ENCODE measurements at places on chromosomes 4 and X. TPM values are rescaled to one million over a fixed set of nuclear protein-coding genes. Genes with fewer than 3 reads are reported as not detected.
A peak's percentile ranks its signal among the peaks of the same experiment; 100 is the strongest.

Gene XPNPEP2
- 0.96 TPM for total RNA-seq

DNA sequence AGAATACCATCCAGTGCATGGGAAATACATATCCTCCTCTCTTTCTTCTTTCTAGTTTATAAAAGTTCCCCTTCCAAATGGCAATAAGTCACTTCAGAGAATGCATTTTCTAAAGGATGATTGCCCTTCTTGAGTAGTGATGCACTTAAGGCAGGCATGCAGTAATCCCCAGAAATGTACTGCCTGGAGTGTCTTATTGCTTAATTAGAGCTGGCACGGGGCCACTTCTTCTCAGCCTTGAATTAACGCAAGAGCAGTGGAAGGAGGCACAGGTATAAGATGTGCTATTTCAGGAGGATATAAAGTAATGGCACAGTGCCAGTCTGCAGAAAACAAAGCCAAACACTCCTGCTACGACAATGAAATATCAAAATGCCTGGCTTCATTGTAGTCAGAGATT lies 371.4 kb upstream of the FAM241A start:
- H3K4me1 ChIP-seq, result no peaks in the 10 kb centered on the region
- H3K4me3 ChIP-seq, result no peak overlapping the region
- no peaks in the 10 kb centered on the region for H3K27me3 ChIP-seq
- no peak overlapping the region for H3K27ac ChIP-seq
- H3K36me3 ChIP-seq, result no peaks in the 10 kb centered on the region

DNA sequence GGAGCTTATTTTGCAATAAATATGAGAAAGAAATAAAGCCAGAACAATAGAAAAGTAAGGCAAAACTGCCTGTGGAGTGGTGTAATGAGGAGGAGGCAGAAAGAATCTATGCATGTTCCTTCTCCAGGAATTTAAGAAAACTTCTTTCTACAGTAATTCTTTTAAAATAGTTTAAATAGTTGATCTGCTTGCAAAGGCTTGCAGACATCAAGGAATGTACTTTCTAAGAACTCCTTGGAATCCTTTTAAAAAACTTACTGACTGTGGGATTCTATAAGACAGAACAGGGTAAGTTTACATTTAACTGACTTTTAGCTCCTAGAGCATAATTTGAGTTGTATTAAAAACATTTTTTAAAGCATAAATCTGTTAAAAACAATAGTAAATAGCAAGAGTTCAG lies 63.2 kb upstream of the ALB start:
- no peak overlapping the region for H3K27ac ChIP-seq
- no peaks in the 10 kb centered on the region for H3K27me3 ChIP-seq
- H3K4me3 ChIP-seq, result no peak overlapping the region
- H3K36me3 ChIP-seq, result no peaks in the 10 kb centered on the region

DNA sequence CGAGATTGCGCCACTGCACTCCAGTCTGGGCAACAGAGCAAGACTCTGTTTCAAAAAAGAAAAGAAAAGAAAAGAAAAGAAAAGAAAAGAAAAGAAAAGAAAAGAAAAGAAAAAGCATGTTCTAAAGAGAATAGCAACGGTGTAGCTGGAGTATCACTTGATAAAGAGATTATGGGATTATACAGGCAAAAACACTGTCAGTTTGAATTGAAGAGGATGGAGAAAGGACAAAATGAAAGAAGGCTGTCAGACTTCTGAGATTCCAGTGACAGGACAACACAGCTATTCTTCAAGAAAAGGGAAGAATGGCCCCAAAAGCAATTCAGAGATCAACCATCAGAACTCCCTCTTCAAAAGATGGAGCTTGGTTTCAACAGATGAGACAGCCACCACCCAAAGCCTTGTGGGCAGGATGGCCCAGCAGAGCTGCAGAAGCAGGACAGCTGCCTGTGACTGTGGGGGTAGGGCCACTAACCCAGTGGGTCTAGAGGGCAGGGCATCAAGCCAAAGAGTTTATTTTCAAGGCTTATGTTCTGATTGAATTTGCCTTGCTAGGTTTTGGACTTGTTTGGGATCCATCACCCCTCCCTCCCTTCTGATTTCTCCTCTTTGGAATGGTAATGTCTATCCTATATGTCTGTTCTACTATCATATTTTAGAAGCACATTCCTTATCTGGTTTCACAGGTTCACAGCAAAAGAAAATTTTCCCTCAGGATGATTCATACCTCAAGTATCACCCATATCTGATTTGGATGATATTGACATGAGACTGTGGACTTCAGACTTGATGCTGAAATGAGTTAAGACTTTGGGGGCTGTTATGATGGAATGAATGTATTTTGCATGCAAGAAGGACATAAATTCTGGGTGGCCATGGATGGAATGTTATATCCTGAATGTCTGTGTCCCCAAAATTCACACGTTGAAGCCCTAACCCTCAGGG lies 17.5 kb downstream of the RFC1 start:
- no peak for DNase-seq
- H3K27me3 ChIP-seq, result no peaks in the 10 kb centered on the region
- H3K4me3 ChIP-seq, result no peak overlapping the region

DNA sequence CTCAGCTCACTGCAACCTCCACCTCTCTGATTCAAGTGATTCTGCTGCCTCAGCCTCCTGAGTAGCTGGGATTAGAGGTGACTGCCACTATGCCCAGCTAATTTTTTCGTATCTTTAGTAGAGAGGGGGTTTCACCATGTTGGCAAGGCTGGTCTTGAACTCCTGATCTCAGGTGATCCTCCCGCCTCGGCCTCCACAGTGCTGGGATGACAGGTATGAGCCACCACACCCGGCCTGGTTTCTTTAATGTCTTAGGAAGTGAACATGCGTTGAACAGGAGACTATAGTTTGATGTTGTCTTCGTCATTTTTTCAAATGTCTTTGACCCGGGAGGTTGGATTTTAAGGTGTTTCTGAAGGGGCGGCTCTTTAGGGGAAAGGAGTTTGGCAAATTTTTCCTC lies 91.0 kb downstream of the DHRSX start:
- H3K27ac ChIP-seq, result no peak overlapping the region
- no peak for DNase-seq
- no peaks in the 10 kb centered on the region for H3K27me3 ChIP-seq
- peaks cover 4% of the 10 kb centered on the region for H3K36me3 ChIP-seq
- no peak overlapping the region for H3K4me3 ChIP-seq

- no peak overlapping the region for H3K4me3 ChIP-seq
- DNase-seq, result no peak
- H3K27me3 ChIP-seq, result peaks cover 8% of the 10 kb centered on the region
Observed at GRCh38 chr4:61198686-61199085, 1.4 kb upstream of the ADGRL3 start.

Gene TMEM255A
- 1.4 TPM for total RNA-seq

Gene SOX3
- total RNA-seq, result not detected

Gene DKK2
- total RNA-seq, result not detected

- no peaks in the 10 kb centered on the region for H3K27me3 ChIP-seq
- no peaks in the 10 kb centered on the region for H3K36me3 ChIP-seq
- H3K4me1 ChIP-seq, result no peaks in the 10 kb centered on the region
- no peak overlapping the region for H3K4me3 ChIP-seq
- no peak overlapping the region for H3K27ac ChIP-seq
- DNase-seq, result no peak
Observed at GRCh38 chr4:74632634-74633033, 161.7 kb downstream of the BTC start.

Gene SPIN2A
- 0.43 TPM for total RNA-seq

DNA sequence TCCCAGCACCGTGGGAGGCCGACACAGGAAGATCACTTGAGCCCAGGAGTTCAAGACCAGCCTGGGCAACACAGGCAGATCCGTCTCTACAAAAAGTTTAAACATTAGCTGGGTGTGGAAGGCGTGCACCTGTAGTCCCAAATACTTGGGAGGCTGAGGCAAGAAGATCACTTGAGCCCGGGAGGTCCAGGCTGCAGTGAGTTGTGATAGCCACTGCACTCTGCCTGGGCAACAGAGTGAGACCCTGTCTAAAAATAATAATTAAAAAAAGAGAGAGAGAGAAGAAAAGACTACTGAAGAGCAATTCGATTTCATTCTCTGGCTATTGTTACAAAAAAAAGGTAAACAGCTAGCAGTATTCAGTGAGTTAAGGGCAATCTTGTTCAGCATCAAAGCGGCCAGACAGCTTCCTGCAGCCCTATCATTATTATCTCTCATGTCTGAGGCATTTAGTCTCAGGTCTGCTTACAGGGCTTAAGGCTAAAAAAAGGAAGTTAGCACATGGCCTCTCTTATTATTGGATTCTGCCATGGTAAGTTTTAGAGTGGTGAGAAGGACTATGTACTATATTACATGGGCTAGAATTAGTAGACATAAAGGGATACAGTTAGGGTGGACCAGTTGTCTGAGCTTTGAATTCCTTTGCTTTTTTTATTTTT lies 37.9 kb downstream of the ARHGEF6 start:
- peaks cover 8% of the 10 kb centered on the region for H3K4me1 ChIP-seq
- DNase-seq, result no peak
- H3K27ac ChIP-seq, result no peak overlapping the region
- H3K36me3 ChIP-seq, result peaks cover 23% of the 10 kb centered on the region
- no peaks in the 10 kb centered on the region for H3K27me3 ChIP-seq

DNA sequence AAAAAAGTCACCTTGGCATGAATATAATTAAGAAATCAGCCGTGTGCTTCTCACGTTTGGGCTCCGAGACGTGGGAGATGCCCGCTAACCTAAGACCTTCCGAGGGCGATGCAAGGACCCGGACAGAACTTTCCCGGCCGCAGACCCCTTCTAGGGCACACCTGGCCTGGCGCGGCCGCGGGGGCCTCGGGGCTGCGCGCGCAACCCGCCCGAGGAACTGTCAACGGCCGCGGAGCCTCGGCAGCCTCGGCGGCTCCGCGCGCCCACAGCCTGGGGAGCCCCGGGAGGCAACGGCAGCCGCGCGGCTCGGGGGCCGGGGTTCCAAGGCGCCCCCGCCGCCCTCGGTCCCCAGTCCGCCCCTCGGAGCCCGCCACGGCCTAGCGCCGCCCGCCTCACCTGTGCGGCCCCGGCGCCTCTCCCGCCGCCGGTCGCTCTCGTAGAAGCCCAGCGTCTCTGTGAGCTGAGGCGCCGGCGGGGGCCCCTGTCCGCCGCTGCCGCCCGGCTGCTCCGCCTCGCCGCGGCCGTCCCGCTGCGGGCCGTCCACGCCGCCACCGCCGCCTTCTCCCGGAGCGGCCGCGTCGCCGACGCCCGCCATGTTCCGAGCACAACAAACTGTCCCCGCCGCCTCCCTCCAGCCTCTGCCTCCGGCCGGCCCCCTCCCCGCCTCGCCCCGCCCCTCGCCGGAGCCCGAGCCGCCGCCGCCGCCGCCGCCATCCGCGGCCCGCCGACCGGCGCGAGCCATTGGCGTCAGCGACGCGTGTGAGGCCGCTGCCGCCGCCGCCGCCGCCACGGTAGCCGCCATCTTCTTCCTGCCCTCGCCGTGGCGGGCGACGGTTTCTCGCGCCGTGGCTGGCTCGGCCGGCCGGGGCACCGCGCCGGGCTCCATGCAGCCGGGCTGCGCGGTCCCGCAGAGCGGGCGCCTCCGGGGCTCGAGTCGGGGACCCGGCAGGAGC lies at the start of gene TAPT1:
Gene TAPT1, minus strand, starts transcription at position 609 of the 953 bp plus-strand sequence. Its CDS starts 14 bp downstream, at position 595.
- peaks cover 21% of the 10 kb centered on the region for H3K4me1 ChIP-seq
- no peaks in the 10 kb centered on the region for H3K36me3 ChIP-seq
- DNase-seq, result peak; percentile 80
- H3K4me3 ChIP-seq, result peak within 1 kb of the TSS; percentile 80
- H3K27me3 ChIP-seq, result no peaks in the 10 kb centered on the region
- peak within 1 kb of the TSS; percentile 88 for H3K27ac ChIP-seq
